NCI-H1694 treated with DMSO at 0.1 percent for 48 hours (cell line): ENCODE measurements at places on chromosomes 7 and 10.

DNA sequence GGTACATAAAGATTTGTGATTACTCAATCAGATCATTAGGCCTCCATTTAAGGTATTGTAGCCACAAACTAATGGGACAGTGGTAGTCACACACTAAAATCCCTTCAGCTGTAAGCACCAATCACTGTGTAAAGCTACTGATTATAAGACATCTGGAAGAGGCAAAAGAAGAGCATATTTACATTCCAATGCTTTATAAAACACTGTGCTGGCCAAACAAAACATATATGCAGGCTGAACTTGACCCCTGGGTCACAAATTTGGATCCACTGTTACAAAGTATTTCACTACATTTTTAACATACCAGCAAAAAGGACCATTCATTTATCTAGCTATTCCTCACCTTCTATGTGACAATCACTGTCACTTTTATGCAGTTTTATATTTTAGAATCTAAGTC, 41.4 kb upstream of the ANLN start:
- DNase-seq: no peak

DNA sequence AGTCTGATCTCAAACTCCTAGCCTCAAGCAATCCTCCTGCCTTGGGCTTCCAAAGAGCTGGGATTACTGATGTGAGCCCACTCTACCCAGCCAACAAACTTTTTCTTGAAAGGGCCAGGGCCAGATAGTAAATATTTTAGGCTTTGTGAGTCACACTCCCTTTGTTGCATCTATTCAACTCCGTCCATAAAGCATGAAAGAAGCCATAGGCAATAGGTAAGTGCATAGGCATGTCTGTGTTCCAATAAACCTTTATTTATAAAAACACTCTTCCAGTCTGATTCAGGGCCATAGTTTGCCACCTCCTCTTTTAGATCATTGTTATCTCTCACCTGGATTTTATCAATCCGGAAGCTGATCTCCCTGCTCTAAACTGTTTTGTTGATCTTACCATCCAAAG, 105.6 kb upstream of the BMPER start:
- DNase-seq: no peak

- DNase-seq: no peak
Observed at GRCh38 chr7:143882020-143882603, 19.9 kb downstream of the TCAF1 start.

- no peak for DNase-seq
Observed at GRCh38 chr10:11586170-11586569, 25.3 kb downstream of the USP6NL start.

DNA sequence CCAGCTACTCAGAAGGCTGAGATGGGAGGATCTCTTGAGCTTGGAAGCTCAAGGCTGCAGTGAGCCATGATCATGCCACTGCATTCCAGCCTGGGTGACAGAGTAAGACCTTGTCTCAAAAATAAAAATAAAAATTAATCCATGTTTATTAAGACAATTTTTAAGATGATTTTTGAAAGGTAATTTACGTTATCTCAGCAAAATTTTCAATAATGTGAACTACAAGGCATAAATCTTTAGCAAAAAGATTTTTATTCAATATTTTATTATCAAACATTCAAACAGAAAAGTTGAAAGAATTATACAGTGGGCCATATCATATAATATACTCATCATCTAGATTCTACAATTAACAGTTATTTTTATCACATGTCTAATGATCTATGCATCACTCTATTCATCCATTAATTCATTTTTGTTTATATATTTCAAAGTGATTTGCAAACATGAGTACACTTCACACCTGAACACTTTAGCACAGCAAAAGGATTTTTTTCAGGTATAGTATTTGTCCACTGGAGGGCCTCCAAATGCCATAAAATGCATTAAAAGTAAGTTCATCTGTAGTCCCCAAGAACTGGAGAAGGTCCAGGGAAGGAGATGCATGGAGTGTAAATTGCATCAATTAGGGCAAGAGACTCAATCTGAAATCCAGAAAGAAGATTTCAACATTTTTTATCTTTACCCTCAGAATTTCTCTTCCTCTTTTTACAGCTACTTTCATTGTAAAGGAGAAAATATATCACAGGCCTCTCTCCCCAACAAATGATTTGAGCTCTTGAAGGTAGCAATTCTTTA, 38.6 kb upstream of the RSBN1L start:
- peak; percentile 73 for DNase-seq

- DNase-seq: no peak
Observed at GRCh38 chr7:150831851-150832250, 20.5 kb upstream of the AOC1 start.
